ELF-1 (cell line): ENCODE measurements at places on chromosomes 1 and 21.

DNA sequence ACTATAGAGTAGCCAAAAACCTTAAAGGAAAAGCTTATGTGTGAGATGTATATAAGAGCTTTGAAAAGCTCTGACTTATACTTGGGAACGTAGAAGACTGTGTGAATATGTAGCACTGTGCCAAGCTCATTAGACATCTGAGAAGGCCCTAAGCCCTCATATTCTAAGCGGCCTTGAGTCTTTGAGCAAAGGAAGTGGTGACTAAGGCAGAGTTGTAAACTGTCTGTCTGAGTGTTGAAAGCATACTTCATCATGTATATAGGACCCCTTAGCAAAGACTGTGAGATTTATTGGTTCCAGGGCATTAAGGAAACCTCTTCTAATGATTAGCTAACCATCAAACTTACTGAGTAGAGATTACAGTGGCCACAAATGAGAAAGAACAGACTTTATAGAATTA is 153.3 kb upstream of the LYPLAL1 start:
- DNase-seq: peak; percentile 2

DNA sequence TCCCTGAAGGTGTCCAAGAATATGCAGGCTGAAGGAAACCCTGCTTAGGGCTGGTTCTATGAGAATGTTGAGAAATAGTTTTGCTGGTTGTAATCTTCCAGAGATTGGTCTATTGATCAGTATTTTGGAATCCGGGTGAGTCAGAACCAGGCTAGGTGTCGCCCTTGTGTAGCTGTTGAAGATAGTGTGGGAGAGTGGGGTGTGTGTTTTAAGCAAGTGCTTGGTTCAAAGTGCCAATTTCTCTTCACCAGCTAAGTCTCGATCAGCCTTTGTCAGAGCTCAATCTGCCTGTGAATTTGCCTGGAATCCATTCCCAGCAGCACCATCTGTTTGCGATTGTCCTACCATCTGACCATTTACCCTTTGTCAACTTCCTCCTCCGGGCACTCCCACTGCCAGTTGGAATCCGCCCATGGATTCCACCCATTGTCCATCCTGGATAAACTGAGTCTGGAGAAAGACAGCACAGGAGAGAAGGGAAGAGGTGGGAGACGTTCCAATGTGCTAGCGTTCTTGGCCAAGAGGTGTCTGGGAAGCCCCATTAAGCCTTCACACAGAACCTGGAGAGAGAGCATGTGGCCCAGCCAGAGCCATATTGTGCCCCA is 59.4 kb upstream of the CYP2J2 start:
- DNase-seq: no peak

GRCh38 chr1:12598974-12599373 is 19.0 kb downstream of the DHRS3 start:
- DNase-seq: no peak

DNA sequence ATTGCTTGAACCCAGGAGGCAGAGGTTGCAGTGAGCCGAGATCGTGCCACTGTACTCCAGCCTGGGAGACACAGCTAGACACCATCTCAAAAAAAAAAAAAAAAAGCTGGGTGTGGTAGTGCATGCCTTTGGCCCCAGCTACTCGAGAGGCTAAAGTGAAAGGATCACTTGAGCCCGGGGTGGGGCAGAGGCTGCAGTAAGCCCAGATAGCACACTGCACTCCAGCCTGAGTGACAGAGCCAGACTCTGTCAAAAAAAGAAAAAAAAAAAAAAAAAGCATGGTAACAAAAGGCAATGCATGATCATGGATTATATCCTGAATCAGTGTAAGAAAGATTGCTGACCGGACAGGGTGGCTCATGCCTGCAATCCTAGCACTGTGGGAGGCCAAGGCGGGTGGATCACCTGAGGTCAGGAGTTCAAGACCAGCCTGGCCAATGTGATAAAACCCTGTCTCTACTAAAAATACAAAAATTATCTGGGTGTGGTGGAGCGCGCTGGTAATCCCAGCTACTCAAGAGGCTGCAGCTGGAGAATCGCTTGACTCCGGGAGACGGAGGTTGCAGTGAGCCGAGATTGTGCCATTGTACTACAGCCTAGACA is 76.3 kb downstream of the RUSC1 start:
- no peak for DNase-seq

DNA sequence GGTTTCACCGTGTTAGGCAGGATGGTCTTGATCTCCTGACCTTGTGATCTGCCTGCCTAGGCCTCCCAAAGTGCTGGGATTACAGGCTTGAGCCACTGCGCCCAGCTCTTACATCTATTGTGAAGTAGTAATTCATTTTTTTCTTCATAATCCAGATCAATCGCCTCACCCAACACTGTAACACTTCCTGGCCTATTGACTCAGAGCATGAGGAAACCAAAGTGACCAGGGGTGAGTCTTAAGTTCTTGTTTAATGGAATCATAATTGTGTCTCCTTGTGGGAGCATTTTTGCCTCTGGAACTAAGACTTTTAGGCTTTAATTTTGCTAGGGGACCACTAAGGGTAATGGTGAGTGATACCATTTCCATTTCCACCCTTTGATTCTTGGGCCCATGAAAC is 27.4 kb downstream of the TNFSF18 start:
- DNase-seq: no peak

- no peak for DNase-seq
Observed at GRCh38 chr1:52192436-52192835, 50.5 kb downstream of the ZFYVE9 start.

DNA sequence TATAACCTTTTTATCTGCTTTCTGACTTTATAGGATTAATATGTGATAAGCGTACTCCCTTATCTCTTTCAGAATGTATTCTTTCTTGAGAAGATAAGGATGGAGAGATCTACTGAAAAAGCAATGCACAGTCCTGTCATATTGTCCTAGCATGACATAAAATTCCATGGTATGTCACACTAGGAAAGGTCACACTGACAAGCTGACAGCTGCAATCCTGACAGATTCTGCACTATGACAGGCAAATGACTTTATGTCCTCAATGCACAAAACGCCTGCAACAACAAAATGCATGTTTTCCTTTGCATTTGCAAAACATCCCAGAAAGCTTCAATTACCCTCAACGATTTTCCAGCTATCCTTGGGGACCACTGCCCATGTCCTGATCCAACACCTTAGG is 393.8 kb downstream of the DSCAM start:
- DNase-seq: no peak

DNA sequence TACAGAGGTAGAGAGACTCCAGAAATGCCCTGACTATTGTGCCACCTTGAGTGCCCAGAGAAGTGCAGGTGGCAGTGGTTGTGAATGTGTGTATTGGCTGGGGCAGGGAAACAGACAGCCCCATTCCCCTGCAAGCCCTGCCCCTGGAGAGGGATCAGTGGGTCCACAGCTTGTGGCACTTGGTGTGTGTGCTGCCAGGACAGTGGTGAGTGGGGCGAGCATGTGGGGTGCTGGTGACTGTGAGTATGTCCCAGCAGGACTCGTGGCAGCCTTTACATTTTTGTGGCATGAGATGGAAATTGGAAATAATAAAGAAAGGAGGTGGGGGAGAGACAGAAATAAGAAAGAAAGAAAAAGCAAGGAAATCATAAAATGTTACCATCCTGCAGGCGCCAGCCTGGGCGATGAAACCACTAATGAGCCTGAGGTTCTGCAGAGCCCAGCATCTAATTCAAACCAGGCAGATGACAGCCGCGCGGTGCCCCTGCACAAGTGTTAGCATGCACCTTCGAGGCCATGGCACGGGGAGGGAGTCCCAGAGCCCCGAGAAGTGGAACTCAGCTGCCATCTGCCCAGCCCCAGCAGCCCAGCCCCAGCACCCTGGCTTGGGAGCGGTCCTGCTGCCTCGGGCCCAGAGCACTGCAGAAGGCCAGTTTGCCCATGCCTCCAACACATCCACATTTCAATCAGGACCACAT is 49.1 kb upstream of the ZBTB40 start:
- DNase-seq: no peak

DNA sequence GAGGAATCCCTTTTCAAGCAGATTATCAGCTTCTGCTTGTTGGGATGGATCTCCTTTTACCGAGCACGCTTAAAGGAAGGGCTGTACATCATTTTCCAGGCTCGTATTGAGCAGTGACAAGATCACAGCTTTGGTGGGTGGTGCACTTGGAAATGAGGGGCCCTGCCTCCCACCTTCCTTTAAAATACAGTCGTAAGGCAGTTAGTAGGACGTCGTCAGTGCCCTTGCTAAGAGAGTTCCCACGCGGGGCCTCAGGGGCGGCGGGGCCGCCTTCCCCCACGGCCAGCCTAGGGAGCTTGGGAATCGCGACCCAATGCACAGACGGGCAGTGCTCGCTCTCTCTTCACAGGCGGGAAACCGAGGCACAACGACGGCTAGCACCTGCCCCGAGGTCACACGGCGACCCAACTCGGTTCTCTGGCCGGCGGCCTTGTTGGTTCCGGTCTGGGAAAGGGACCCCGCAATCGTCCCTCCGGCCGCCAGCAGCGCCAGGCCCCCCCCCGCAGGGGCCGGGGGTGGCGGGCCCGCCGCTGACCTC is 58.6 kb downstream of the H3-3A start:
- DNase-seq: no peak

- DNase-seq: peak; percentile 66
Observed at GRCh38 chr1:43822040-43822690, 111.4 kb upstream of the ARTN start.

GRCh38 chr1:206495011-206495461 is 12.3 kb upstream of the RASSF5 start:
- DNase-seq: no peak

DNA sequence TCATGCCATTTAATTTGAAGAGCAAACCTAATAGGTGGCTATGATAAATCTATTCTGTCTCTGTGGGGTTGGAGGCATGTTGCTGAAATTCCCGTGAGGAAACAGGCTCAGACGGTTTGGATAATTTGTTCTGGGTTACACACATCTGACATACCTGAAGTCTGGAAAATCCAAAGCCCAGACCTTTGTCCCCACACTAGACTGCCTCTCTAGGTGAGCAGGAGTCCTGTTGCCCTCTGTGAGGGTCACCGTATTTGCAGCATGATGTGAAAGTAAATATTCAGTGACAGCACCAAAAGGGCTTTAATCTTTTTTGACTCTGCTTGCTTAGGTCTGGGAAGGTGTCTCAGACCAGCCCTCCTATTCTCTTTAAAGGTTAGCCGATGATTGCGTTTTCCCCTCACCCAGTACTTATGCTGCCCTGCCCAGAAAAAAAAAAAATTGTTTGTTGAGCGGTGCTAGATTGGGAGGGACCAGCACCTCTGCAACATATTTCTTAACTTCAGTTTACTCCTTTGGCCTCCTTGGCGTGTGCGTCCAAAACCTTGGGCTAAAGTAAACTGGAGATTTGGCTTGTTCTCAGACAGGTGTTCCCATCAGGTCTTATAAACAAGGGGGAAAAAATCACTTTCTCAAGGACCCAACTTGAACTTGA is 67.0 kb downstream of the CACHD1 start:
- no peak for DNase-seq

DNA sequence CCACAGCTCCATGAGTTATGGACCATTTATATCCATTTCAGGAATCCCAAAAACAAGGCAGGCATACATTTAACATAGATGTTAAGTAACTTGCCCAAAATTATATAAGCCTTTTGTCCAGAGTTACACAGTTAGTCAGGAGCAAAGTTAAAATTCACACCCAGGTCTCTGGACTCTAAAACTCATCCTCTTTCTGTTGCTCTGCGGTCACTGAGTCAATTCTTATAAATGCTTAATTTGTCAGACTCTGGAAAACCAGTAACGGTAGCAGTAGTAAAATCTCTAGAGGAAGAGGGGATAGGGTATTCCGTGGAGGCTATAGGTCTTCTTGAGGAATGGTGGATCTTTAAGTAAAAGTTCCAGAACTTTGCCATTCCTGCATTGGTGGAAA is 223.6 kb upstream of the JUN start:
- DNase-seq: no peak

GRCh38 chr1:175628548-175629317 is 114.7 kb downstream of the TNR start:
- DNase-seq: no peak

- DNase-seq: no peak
Observed at GRCh38 chr1:62613325-62613727, 16.0 kb downstream of the ANGPTL3 start.

DNA sequence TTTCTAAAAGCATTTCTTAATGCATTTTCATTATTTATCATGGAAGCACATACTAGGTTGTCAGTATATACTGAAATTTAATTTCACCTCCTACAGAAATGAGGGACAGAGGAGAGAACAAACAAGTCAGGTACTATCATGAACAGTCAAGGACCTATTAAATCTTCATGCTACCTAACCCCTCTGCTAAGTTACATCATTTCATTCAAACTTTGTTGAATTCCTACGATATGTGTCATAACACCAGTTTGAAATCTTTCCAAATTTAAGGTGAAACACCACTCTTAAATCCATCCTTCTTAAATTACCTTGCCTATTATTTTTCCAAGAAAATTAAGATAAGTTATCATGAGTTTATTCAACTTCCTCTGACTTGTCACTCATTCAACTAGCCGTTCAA is 78.9 kb downstream of the DENND1B start:
- no peak for DNase-seq

GRCh38 chr1:169484101-169484500 is 1.6 kb downstream of the SLC19A2 start:
- DNase-seq: no peak

DNA sequence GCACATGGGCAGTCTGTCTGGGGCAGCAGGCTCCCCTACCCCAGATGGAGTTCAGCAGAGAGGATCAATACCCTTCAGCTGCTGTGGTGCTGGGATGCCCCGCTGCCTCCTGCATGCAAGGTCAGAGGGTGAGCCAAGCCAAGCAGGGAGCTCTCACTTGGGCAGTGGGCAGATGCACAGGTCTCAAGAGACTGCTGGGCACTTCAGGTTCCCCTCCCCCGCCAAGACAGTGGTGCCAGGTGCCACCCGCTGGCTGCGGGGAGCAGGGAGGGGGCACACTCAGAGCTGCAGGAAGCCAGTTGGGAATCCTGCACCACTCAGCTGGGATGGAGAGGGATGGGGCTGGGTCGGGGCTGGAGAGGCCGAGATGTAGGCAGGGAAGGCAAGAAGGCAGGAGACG is 15.8 kb upstream of the EVA1B start:
- DNase-seq: no peak

- no peak for DNase-seq
Observed at GRCh38 chr1:224739303-224739996, 123.3 kb downstream of the CNIH3 start.

DNA sequence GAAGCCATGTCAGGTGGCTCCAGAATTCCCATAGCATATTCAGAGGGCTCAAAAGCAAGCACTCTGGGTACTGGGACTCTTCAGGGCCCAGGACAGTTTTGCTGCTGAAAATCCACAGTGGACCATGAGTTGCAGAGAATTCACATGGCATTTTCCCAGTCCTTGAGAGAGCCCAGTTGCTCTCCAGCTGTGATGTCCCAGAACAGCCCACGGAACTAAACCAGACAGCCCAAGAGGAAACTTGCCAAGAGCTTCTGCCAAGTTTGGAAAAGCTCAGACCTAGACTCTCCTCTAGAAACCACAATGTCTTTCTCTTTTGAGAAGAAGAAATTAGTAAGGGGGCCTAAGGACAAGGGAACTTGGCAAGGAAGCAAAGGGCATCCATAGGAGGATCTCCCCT is 69.4 kb downstream of the RGS2 start:
- no peak for DNase-seq

GRCh38 chr21:17460094-17460493 is 52.7 kb upstream of the CXADR start:
- no peak for DNase-seq
